Osteocyte (in vitro differentiated cells): ENCODE measurements at places on chromosomes 1 and 21. TPM values are rescaled to one million over a fixed set of nuclear protein-coding genes. Genes with fewer than 3 reads are reported as not detected.

Gene AUNIP
- total RNA-seq = 1.3 and 1.9 TPM in 2 replicates

DNA sequence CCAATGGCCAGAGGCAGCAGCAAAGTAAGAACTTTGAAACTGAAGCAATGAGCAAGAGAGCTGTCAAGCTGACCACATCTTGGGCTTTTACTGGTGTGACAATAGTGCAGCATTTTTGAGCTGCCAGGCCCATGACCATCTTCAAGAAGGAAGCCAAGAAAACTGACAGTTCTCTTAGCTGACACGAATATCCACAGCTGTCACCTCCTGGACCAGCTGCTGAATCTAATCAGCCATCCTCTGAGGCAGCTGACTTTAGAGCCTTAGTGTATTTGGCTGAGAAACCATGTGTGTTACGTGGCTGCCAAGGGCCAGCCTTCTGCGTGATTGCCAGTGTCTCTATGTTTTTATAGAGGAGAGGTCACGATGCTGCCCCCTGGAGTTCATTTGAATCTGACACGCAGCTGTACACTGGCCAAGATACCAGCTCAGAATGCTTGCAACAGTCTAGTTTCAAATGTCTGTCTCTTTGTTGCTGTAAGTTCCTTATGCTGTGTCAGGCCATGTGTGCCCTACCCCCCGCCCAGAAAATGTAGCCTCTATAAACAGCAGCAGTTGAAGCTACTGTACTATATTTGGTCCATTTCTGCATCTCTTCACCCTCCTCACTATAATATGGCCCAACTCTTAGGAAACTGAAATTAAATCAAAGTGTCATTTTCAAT is 39.7 kb downstream of the PALMD start:
- DNase-seq = peak; percentile 92

Gene OPRD1
- 0.27 and 0.34 TPM in 2 replicates for total RNA-seq

- DNase-seq = no peak
These were observed 32.0 kb downstream of the SLC16A1 start for GRCh38 chr1:112923959-112924349.

GRCh38 chr21:33945652-33946270 is 30.2 kb upstream of the ATP5PO start:
- DNase-seq = no peak

- no peak for DNase-seq
These were observed 107.8 kb downstream of the SIK1 start for GRCh38 chr21:43318841-43319781.

DNA sequence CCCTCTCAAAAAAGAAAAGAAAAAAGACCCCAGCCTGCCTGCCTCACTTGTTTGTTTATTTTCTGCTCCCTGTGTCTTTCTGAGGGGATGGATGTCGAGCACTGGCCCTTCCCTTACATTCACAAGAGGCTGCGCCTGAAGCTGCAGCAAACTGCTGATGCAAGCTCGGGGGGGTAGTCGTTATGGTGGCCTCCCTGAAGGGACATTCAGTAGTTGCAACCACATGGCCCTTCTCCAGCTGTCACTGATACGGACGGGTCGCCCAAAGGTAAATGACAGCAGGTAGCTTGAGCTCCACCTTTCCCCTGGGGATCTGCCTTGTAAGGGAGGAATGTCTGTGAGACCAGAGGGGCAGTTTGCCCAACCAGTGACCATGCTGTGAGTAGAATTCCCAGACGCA is 17.7 kb downstream of the PLEKHM2 start:
- no peak for DNase-seq

GRCh38 chr1:6922096-6922931 is 137.1 kb downstream of the CAMTA1 start:
- DNase-seq = no peak

DNA sequence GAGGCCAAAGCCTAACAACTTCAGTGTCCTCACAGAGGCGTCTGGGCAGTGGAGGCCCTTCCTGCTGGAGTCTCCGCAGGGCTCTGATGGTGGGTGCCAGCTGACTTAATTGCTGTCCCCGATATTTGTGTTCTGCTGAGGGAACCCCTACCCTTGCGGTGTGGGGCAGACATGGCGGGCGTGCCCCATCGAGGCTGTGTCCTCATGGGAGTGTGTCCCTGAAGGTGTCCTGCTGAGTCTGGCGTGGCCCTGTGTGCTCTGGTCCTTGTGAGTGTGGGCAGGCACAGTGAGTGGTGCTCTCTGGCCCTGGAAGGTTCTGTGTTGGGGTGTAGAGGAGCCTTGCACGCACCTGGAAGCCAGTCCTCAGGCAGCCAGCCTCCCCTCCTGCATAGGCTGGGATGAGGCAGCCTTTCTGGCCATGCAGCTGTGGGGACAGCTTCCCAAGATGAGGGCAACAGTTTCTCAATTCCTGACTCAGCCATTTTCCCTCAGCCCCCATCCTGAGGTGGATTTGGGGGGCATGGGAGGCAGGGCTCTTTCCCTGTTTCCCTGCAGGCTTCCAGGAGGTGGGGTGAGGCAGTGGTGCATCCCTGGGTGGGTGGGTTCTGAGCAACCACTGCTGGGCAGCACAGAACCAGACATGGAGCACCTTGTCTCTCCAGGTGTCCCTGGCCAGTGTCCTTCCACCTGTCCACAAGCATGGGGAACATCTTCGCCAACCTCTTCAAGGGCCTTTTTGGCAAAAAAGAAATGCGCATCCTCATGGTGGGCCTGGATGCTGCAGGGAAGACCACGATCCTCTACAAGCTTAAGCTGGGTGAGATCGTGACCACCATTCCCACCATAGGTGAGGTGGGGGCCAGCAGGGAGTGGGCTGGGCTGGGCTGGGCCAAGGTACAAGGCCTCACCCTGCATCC is 6.5 kb downstream of the C1orf35 start:
- DNase-seq = no peak

Gene PGBD5
- 1.0 and 1.1 TPM in 2 replicates for total RNA-seq

Gene SAMD13
- total RNA-seq = 0.81 and 0.99 TPM in 2 replicates

DNA sequence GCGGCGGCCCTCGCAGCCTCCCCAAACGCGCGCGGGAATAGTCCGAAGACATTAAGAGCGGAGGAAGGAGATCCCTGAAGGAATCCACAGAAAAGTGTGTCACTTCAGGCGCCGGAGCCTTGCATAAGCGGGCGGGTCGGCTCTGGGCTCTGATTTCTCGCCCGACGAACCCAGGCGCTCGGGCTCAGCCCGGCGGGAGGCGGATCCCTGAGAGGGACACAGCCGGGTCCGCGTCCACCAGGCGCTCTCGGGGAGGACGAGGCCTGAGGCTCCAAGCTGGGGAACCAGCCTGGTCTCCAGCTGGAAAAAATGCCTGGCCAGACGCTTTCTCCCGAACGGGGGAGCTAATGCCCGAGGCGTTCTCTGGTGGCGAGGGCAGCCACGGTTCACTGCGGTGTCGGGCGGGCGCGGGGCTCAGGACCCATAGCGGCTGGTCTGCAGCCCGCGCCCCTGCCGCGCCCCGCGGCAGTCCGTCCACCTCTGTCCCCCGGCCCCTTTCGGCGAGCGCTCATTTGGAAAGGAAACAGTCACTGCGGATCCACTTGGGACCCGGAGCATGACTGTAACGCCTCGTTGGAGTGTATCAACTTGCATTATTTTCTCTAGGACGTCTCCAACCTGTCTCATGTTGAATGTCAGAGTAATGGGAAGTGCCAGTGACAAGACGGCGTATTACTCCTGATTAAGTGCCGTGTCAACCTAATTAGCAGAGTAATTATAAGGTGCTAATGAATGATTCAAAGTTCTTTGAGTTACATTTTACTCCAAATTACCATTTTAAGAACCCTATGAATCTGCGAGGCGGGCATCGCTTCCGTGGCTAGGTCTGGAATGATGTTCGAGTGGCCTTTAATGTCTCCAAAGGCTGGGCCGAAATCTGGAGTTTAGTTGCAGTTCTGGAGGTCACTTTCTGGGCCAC is 1.6 kb upstream of the BARHL2 start:
- DNase-seq = no peak

GRCh38 chr1:30889511-30889910 is 19.0 kb downstream of the SDC3 start:
- no peak for DNase-seq

DNA sequence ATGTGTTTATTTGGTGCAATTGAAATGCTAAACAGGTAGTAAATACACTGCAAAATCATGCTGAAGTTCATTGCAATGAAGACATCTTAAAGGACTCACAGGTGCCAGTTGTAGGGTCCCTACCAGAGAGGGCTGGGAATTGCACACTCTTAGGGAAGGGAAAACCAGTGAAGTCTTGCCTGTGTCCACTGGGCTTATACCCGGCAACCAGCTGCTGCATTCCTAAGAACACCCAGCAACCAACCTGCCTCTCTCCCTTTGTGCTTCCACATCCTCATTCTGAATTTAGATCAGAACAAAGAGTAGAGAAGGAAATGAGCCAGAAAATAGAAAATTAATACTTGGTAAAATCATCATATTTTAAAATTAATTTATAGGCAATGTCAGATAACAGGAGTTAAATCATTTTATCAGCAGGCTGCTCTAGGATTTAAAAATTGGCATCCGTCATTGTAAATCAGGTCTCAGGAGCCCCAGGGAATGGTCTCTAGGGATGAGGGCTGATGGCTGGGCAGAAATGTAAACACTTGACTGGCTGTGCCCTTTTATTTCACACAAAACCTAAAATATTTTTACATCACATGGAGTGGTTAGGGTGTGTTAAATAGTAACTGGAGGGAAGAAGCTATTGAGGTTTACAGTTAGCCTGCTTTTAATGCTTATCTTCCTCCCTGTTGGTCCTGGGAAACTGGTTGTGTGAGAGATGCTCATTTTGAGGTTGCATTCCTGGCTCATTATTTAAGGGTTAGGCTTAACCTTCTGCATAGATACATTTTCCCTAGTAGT is 31.3 kb downstream of the PTGFRN start:
- DNase-seq = no peak

- DNase-seq = no peak
These were observed 33.0 kb downstream of the CACHD1 start for GRCh38 chr1:64502931-64503330.

Gene CFHR3
- 0.42 and 0.54 TPM in 2 replicates for total RNA-seq

Gene C4BPB
- not detected in 2 replicates for total RNA-seq

Gene RGS4
- total RNA-seq = 99.0 and 121 TPM in 2 replicates

DNA sequence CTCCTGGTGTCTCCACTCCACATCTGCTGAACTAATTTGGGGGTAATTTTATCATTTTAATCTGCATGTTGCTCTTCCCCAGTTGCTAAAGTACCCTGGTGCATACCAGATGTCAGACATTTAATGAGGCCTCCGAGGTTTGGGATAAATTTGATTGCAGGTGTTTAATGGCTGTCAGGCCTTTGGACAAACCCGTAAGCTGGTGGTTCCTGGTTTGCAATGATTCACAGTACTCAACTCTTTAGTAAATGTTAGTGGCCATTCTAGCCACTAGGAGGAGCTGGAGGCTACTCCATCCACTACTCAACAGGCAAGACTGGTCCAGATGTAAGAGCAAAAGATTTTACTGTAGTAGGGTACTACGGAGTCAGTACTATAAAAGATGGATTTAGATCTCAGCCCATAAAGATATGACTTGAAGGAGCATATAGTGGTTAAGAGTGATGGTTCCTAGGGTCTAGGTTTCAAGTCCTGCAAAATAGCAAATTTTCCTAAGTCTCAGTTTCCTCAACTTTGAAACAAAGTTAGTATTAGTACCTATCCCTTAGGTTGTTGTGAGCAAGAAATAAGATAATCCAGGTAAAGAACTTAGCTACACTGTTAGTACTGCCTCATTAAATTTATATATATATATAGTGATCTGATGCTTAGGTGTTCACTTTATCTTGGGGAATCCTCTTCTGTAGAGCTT is 132.8 kb downstream of the SNX7 start:
- DNase-seq = no peak

- DNase-seq = no peak
These were observed 317.3 kb downstream of the COL11A1 start for GRCh38 chr1:102790997-102791396.

Gene NECTIN4
- total RNA-seq = not detected in 2 replicates

Gene SYDE2
- 6.0 and 6.3 TPM in 2 replicates for total RNA-seq

DNA sequence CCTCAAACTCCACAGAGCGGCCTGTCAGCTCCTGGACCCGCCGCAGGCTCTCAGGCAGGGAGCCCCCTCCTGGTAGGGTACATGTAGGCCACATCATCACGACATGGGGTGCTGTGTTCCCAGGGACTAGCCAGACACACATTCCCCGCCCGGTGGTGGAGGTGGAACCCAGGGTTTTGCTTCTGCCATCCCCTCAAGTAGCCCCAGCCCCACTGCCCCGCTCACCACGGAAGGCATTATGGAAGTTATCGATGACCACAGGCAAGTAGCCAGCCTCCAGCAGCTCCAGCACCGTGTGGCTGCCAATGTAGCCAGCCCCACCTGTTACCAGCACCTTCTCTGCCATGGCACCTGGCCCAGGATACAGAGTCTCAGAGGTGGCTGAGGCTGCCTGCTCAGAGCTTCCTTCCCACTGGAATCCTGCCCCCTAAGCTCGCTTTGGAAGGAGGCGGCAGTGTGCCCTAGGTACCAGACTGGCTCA is 1.9 kb downstream of the GALE start:
- no peak for DNase-seq

- DNase-seq = no peak
These were observed 181.0 kb downstream of the DISC1 start for GRCh38 chr1:231807541-231807940.

Gene DNAJC28
- total RNA-seq = 2.1 and 2.7 TPM in 2 replicates

Gene UBL4B
- not detected in 2 replicates for total RNA-seq

Gene KDM5B
- 152 and 157 TPM in 2 replicates for total RNA-seq

Gene CRP
- not detected in 2 replicates for total RNA-seq

GRCh38 chr1:17403081-17403480 is 31.1 kb downstream of the PADI6 start:
- DNase-seq = no peak

DNA sequence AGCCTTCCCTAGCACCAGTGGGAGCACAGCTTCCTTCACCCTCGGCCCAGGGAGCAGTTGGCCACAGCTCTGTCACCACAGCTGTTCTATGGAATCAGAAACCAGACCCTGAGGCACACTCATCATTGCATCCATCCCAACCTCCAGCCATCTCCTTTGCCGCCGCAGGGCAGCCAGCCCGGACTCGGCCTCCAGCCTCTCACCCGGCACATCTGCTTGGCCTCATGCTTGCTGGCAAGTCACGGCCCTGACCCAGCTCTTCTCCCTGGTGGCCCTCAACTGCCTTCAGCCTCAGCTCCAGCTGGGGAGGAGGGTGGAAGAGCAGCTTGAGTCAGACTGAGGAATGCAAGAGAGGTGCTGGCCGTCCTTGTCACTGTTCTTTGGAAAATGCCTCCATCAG is 59.8 kb downstream of the TOR1AIP2 start:
- no peak for DNase-seq

GRCh38 chr1:245448975-245449431 is 294.2 kb downstream of the KIF26B start:
- DNase-seq = no peak

DNA sequence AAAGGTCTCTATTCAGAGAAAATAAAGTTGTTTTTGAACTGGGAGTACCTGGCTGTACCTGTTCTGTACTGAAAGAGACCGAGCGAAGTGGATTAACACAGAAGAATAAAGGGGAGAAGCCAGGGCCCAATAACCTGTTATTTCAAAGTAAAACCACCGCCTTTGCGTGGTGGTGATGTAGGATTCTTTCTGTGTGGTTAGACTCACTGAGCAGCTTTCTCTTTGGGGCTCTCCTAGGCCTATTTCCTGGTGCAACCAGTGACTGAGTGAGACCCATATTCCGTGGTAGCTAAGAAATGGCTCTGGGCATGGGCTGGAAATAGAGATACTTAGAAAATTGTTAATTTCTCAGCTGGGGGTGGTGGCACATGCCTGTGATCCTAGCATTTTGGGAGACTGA is 99.9 kb downstream of the XCL2 start:
- DNase-seq = no peak

Gene LY9
- total RNA-seq = not detected in 2 replicates

Gene DRAXIN
- 0.10 and 0.21 TPM in 2 replicates for total RNA-seq

- DNase-seq = no peak
These were observed 26.0 kb upstream of the BCL9 start for GRCh38 chr1:147515045-147515869.
